Epithelial cell of proximal tubule (primary cell): ENCODE measurements at places on chromosomes 5 and 9.

- no peak for DNase-seq
Observed at GRCh38 chr5:89072842-89073672, 190.1 kb upstream of the MEF2C start.

- no peak for DNase-seq
Observed at GRCh38 chr5:119022017-119022745, 33.8 kb upstream of the DTWD2 start.

GRCh38 chr5:27962198-27962597 is 923.8 kb upstream of the CDH9 start:
- DNase-seq, result no peak

- DNase-seq, result no peak
Observed at GRCh38 chr5:138454121-138454520, 11.2 kb upstream of the EGR1 start.

GRCh38 chr5:177603631-177604030 is 3.7 kb downstream of the B4GALT7 start:
- DNase-seq, result no peak
